ENCODE measurements at places on chromosomes 1 and 21. TPM values are rescaled to one million over a fixed set of nuclear protein-coding genes. Genes with fewer than 3 reads are reported as not detected.
A peak's percentile ranks its signal among the peaks of the same experiment; 100 is the strongest.

- no peak overlapping the region for H3K4me3 ChIP-seq
- no peaks in the 10 kb centered on the region for H3K27me3 ChIP-seq
- H3K27ac ChIP-seq: no peak overlapping the region
- no peaks in the 10 kb centered on the region for H3K36me3 ChIP-seq
- peak; percentile 9 for DNase-seq
These were observed 72.5 kb downstream of the KCNT2 start for GRCh38 chr1:196535727-196536126.

GRCh38 chr21:27143476-27143875, 176.6 kb upstream of the ADAMTS5 start:
- H3K27me3 ChIP-seq: no peaks in the 10 kb centered on the region
- no peaks in the 10 kb centered on the region for H3K4me1 ChIP-seq
- no peak overlapping the region for H3K27ac ChIP-seq
- H3K4me3 ChIP-seq: no peak overlapping the region
- no peaks in the 10 kb centered on the region for H3K36me3 ChIP-seq

DNA sequence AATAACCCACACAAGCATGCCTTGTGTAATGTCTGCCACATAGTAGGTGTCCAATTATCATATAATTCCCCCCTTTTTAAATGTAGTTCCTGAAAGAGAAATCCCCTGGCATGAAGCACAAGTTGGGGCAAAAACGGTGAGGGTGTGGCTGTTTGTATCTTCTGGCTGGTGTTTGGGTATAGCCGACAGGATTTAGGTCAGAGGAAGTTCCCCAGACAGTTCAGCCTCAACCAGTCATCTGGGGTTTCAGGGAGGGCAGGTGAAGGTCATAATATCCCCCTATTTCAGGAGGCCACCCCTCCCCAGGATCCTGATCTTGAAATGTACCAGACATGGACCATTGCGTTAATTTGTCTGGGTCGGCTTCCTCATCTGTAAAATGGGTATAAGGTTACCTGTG, 29.1 kb upstream of the JUN start:
- H3K27me3 ChIP-seq: no peaks in the 10 kb centered on the region
- H3K36me3 ChIP-seq: no peaks in the 10 kb centered on the region
- peaks cover 43% of the 10 kb centered on the region for H3K4me1 ChIP-seq
- peak overlapping the region; percentile 15 for H3K4me3 ChIP-seq

GRCh38 chr1:151132335-151133017, 14.0 kb downstream of the SEMA6C start:
- peaks cover 11% of the 10 kb centered on the region for H3K4me1 ChIP-seq
- H3K4me3 ChIP-seq: no peak overlapping the region
- DNase-seq: no peak
- no peaks in the 10 kb centered on the region for H3K36me3 ChIP-seq
- no peaks in the 10 kb centered on the region for H3K27me3 ChIP-seq

Gene INSRR
- not detected for polyA plus RNA-seq

Gene MAP10
- polyA plus RNA-seq: 1.00 TPM

- no peak overlapping the region for H3K4me3 ChIP-seq
- no peaks in the 10 kb centered on the region for H3K27me3 ChIP-seq
- DNase-seq: peak; percentile 75
- H3K36me3 ChIP-seq: no peaks in the 10 kb centered on the region
These were observed 1109.3 kb upstream of the B3GALT2 start for GRCh38 chr1:194295685-194296084.

Gene HSPB7
- polyA plus RNA-seq: not detected

DNA sequence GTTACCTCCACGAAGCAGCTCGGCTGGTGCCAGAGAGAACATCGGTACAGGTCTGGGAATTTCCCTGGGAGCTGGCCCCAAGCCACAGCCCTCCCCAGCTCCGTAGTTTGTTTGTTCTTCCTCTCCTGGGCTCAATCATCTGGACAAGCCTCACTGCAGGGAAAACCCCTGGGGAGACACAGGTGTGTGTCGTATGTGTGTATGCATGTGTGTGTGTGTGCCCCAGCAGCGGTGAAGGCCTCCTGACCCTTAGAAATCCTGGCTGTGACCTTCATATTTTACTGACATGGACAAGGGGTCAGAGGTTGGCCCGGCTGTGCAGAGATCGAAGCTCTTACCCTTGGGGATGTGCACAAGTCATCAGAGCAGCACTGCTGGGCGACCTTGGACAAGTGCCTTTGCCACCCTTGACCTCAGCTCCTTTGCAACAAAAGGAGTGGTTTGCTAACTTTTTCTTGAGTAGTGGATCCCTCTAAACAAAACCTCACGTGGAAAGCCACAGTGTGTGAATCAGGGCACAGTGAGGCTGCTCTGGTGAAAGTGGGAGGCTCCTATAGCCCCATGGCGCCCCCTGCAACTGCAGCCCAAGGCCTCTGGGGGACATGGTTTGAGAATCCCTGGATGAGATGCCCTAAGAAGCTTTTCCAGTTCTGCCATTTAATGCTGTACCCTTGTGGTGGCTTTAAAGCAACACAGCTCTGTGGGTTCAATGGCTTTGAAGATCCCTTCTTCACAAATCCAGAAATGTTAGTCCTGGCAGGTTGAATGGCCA, 12.3 kb upstream of the IL22RA1 start:
- peaks cover 7% of the 10 kb centered on the region for H3K27me3 ChIP-seq
- no peak for DNase-seq
- peaks cover 8% of the 10 kb centered on the region for H3K4me1 ChIP-seq
- H3K4me3 ChIP-seq: no peak overlapping the region
- H3K36me3 ChIP-seq: no peaks in the 10 kb centered on the region
- no peak overlapping the region for H3K27ac ChIP-seq

Gene CCDC190
- polyA plus RNA-seq: not detected

GRCh38 chr1:55285834-55286233, 70.7 kb upstream of the USP24 start:
- no peak for DNase-seq
- H3K27me3 ChIP-seq: peaks cover 4% of the 10 kb centered on the region
- H3K36me3 ChIP-seq: no peaks in the 10 kb centered on the region
- no peaks in the 10 kb centered on the region for H3K4me1 ChIP-seq
- no peak overlapping the region for H3K27ac ChIP-seq

Gene OPTC
- polyA plus RNA-seq: not detected

DNA sequence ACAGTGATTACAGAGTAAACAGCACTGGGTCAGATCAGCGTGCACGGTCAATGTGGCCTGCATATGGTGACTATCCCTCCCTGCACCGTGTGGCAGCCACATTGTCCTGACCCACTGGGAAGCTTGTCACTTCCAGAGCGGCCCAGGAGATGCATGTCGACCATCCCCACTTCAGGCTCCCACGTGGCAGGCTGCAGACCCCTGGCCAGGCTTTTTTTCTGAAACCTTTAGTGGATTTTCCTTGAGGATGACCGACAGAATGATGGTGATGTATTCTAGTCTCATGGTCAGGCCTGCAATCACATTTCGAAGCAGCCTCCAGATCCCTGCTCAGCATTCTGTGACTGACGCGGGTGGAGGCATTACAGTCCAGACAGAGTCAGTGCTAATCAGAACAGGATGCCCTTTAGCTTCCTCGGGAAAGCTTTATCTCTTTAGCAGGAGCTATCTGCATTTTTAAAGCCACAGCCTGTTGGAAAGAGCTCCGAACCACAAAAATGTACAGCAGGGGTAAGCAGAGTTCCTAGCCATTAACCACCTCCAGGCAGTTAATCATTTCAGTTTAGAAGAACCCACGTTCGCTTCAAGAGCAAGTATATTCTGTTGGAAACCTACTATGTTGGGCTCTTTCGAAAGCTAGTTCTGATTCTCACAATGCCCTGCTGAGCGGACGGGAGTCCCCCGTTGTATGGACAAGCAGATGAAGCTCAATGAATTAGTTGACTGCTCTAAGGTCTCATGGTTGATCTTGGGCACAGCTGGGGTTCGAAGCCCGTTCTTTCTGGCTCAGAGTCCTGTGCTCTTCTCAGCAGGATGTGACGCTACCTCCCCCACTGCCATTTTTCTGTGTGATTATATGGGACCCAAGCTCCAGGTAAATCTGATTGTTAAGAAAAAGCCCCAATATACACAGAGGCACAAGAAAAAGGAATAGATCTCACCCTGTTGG, 56.5 kb downstream of the IRF2BP2 start:
- H3K36me3 ChIP-seq: no peaks in the 10 kb centered on the region
- H3K4me1 ChIP-seq: no peaks in the 10 kb centered on the region
- no peak overlapping the region for H3K4me3 ChIP-seq
- no peak overlapping the region for H3K27ac ChIP-seq
- DNase-seq: no peak

DNA sequence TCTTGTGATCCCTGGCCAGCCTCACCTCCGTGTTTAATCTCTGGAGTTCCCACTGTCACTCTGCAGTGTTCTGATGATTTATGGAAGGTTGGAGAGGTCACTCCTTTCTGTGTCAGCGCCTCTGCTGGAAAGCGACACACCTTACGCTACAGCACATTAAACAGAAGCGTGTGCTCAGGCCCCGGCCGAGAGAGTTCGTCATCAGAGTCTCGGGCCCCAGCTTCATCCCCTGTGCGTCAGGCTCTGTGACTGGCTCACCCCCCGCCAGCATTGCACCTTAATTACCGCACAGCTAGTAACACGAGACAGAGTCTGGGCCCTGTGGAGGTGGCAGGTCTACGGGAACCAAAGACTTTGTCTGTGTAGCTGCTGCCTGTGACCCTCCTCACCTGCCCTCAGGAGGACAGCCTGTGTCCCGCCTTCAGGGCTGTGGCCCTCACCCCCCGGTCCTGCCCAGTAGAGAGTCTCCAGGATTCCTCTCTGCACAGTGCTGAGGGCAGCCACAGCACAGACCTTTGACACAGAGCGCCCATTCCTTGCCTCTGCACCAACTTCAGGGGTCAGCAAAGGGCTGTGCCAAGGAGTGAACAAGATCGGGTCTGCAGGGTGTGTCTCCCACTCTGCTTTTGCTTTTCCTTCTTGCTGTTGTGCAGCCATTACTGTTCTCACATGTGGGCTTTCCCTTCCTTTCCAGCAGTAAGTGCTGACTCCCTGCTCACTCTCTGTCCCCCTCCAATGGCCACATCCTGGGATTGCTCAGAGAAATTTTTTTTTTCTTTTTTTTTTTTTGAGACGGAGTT, 157.6 kb downstream of the PGBD5 start:
- H3K27me3 ChIP-seq: no peaks in the 10 kb centered on the region
- H3K4me3 ChIP-seq: no peak overlapping the region
- H3K4me1 ChIP-seq: peaks cover 15% of the 10 kb centered on the region
- peaks cover 18% of the 10 kb centered on the region for H3K36me3 ChIP-seq
